ENCODE measurements at places on chromosomes 16 and 17.

GRCh38 chr17:73224663-73225305 lies 31.9 kb downstream of the COG1 start:
- no peak for DNase-seq

- DNase-seq, result no peak
These were observed 48.7 kb downstream of the GPRC5B start for GRCh38 chr16:19835968-19836421.

DNA sequence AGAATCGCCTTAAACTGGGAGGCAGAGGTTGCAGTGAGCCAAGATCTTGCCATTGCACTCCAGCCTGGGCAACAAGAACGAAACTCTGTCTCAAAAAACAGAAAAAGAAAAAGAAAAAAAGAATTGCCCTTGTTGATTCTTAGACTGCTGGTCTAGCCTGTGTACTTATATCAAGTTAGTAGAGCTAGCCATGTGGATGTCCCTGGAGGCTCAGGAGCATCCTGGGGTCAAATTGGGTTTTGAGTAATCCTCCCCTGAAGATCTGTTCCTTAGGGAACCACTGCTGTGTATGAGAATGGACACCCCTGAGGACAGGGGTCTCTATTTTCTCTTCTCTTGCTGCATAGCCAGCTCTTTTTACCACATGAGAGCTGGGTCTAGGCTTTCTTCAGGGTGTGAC lies 21.5 kb downstream of the SLC7A6OS start:
- no peak for DNase-seq

DNA sequence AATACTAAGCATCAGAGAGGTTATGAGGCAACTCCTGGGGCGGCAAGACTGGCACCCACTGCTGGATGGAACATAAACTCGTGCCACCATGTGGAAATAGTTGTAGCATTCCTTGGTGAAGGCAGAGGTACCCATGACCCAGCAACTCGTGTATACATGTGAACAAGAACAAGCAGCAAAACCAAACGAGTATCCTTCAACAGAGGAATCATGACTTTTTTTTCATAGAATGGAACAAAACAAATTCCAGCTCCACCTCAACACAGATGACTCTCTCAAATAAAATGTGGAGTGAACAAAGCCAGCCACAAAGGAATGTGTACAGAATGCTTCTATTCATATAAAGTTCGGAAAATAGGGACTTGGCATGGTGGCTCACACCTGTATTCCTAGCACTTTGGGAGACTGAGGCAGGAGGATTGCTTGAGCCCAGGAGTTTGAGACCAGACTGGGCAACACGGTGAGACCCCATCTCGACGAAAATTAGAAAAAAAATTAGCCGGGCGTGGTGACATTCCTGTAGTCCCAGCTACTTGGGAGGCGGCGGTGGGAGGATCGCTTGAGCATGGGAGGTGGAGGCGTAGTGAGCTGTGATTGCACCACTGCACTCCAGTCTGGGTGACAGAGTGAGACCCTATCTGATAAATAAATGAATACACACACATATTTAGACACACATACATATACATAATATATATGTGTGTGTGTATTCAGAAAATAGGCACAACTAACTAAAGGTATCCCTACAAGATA lies 35.3 kb downstream of the B9D1 start:
- DNase-seq, result peak; percentile 79

- no peak for DNase-seq
These were observed 2.2 kb downstream of the GSPT1 start for GRCh38 chr16:11913425-11914079.

GRCh38 chr16:22961206-22961605 lies 147.2 kb downstream of the HS3ST2 start:
- no peak for DNase-seq

- DNase-seq, result peak; percentile 48
These were observed 468.7 kb upstream of the C16orf82 start for GRCh38 chr16:26598061-26598460.

- no peak for DNase-seq
These were observed 140.6 kb downstream of the CDK5R1 start for GRCh38 chr17:32627239-32627996.
